ENCODE measurements at places on chromosomes 5 and 9. TPM values are rescaled to one million over a fixed set of nuclear protein-coding genes. Genes with fewer than 3 reads are reported as not detected.
A peak's percentile ranks its signal among the peaks of the same experiment; 100 is the strongest.

DNA sequence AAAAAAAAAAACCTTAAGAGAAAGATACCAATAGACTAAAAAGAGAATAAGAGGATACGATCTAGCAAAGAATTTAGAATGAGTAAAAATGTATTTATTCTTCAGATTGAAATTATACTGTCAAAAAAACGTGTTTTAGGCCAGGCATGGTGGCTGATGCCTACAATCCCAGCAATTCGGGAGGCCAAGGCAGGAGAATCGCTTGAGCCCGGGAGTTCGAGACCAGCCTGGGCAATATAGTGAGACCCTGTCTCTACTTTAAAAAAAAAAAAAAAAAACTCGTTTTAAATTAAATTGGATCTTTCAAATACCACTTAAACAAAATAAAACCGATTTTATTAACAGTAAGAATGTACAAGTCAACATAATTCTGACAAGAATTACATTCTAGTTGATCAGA, 41.8 kb downstream of the FBXL17 start:
- no peaks in the 10 kb centered on the region for H3K36me3 ChIP-seq
- no peak overlapping the region for H3K27ac ChIP-seq
- no peaks in the 10 kb centered on the region for H3K4me1 ChIP-seq
- H3K27me3 ChIP-seq: no peaks in the 10 kb centered on the region
- H3K4me3 ChIP-seq: no peak overlapping the region
- DNase-seq: no peak

DNA sequence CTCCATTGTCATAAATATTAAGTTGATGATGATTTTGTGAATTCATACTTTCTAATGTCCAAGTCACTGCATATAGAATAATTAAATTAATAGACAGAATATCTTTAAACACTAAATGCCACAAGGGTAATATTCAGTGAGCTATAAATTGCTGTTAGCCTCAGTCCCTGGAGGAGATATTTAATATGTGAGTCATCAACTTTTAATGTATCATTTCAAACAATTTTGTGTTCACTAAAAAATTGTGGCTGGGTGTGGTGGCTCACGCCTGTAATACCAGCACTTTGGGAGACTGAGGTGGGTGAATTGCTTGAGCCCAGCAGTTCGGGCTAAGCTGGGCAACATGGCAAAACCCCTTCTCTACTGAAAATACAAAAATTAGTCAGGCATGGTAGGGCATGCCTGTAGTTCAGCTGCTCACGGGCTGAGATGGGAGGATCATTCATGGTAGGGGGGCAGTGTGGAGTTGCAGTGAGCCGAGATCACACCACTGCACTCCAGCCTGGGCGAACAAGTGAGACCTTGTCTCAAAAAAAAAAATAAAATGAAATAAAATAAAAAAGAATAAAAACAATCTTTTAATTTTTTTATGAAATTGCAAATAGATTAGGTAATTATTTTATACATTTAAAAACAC, 717.3 kb upstream of the CHD1 start:
- H3K4me3 ChIP-seq: no peak overlapping the region
- no peaks in the 10 kb centered on the region for H3K36me3 ChIP-seq
- H3K4me1 ChIP-seq: no peaks in the 10 kb centered on the region
- H3K27me3 ChIP-seq: peaks cover 2% of the 10 kb centered on the region

GRCh38 chr5:43631182-43631910, 28.4 kb downstream of the NNT start:
- peaks cover 23% of the 10 kb centered on the region for H3K4me1 ChIP-seq
- peak overlapping the region; percentile 49 for H3K27ac ChIP-seq
- DNase-seq: no peak

DNA sequence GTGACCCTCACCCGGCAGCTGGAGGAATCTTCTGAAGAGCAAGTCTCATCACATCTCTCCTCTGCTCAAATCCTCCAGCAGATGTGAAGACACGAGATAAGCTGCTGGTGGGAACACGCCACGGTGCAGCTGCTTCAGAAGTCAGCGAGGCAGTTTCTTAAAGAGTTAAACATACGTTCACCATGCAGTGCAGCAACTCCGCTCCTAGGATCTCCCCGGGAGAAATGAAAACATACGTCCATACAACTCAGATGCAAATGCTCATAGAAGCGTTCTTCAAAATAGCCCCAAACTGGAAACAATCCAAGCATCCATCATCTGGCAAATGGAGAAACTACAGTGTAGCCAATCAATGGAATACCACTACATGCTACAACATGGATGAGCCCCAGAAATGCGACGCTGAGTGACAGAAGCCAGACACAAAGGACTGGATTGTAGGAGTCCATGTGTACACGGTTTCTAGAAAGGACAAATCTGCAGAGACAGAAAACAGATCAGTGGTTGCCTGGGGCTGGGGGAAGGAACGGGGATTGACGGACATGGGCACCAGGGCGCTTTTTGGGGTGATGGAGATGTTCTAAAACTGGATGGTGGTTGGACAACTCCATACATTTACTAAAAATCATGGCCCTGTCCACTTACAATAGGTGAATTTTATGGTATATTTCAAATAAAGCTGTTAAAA, 150.6 kb downstream of the COL23A1 start:
- no peaks in the 10 kb centered on the region for H3K36me3 ChIP-seq
- H3K27me3 ChIP-seq: no peaks in the 10 kb centered on the region
- H3K27ac ChIP-seq: peak overlapping the region; percentile 28
- no peak overlapping the region for H3K4me3 ChIP-seq

DNA sequence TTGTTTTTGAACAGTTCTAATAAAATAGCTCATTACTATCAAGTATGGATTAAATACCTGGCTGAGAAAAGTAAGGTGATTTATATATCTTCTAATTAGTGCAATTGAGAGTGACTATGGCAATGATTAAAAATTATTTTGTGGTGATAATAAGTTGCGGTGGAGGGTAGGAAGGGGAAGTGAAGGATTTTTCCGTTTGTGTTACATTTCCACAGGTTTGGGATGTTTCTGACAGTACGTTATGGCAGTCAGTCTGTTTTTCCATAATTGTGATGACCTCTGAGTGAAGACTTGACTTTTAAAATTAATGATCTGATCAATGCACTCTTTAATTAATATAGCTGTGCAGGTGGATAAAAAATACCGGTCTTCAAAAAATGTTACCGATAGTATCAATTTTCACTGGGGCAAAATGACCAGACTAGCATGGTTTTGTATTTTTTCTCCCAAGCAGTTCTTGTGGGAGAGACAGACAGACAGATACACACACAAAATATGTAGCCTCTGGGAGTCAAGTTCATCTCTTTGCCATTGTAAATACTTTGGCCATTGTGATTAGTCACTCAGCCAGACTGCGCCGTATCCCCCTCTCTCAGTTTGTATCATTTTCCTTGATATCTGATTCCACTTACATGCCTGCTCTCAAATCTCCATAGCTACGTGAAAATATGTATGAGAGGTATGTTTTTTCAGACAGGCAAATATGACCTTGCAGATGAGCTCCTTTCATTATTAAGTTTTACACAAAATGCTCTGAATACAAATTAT, 60.2 kb downstream of the ARHGAP26 start:
- no peaks in the 10 kb centered on the region for H3K36me3 ChIP-seq
- H3K27me3 ChIP-seq: no peaks in the 10 kb centered on the region
- no peak for DNase-seq
- no peak overlapping the region for H3K4me3 ChIP-seq
- peaks cover 29% of the 10 kb centered on the region for H3K4me1 ChIP-seq

Gene ALDH1A1
- 10.9 TPM for total RNA-seq
